ENCODE measurements at places on chromosomes 4 and X. TPM values are rescaled to one million over a fixed set of nuclear protein-coding genes. Genes with fewer than 3 reads are reported as not detected.
A peak's percentile ranks its signal among the peaks of the same experiment; 100 is the strongest.

DNA sequence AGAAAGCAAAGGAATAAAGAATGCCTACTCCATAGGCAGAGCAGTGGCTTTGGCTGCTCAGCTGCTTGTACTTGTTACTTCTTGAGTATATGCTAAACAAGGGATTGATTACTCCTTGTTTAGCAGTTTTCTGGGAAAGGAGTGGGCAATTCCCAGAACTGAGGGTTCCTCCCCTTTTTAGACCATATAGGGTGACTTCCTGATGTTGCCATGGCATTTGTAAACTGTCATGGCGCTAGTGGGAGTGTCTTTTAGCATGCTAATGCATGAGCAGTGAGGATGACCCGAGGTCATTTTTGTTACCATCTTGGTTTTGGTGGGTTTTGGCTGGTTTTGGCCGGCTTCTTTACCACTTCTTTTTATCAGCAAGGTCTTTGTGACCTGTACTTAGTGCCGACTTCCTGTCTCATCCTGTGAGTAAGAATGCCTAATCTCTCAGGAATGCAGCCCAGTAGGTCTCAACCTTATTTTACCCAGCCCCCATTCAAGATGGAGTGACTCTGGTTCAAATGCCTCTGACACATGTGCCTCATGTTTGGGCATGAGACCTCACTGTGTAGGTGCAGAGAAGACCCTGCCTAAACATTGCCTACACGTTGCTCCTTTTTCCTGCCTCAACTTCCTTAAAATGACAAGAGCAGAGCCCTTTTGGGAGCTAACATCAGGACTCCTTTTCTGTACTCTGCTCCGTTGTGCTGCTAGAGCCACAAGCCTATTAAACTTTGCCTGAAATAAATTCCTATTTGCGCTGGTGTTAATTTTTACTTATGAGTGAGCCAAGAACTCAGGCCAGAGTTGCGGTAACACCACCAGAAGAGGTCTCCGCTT, 21.0 kb upstream of the UBA6 start:
- peak; percentile 38 for DNase-seq

DNA sequence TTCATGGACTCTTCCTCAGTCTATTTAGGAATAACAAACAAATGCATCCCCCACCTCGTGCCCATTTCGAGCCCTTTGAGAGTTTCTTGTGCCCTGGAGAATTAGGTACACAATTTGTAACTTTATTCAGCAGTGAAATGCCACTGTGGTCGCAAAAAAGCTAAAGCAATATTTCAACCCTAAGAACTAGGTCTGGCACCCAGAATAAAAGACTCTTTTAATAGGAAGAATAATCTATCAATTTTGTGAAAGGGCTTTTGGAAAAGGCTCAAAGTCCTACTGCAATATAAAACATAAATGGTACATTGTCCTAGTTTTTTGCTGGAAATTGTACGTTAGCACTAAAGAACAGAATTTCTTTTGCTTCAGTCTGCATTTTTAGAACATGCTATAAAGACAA, 304.6 kb upstream of the TENM3 start:
- no peak for DNase-seq

GRCh38 chr4:110616238-110617074, 6.4 kb downstream of the PITX2 start:
- DNase-seq: no peak

The FAM47A gene
- total RNA-seq: not detected

The LUZP4 gene
- not detected for total RNA-seq

GRCh38 chrX:124086411-124086810, 124.9 kb downstream of the STAG2 start:
- no peak for DNase-seq

The NPNT gene
- not detected for total RNA-seq

The EOLA1 gene
- 18.2 TPM for total RNA-seq

The LEF1 gene
- total RNA-seq: 3.0 TPM

The MAGEE2 gene
- not detected for total RNA-seq

DNA sequence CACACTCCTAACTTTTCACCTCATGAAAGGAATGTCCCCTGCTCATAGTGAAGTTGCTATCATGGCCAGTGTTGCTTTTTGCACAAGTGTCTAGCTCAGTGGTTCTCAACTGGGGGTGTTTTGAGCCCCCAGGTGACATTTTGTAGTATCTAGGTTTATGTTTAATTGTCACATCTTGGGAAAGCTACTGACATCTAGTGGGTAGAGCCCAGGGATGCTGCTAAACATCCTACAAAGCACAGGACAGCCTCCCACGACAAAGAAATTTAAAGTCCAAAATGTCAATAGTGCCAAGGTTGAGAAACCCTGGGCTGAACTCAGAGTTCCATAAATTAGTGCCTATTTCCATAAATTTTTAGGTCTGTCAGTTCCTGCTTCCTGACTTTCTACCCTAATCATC, 70.7 kb upstream of the HCCS start:
- DNase-seq: no peak

- DNase-seq: no peak
Measured at GRCh38 chr4:175973027-175973923, 92.4 kb upstream of the WDR17 start.

The MAGED4B gene
- not detected for total RNA-seq

DNA sequence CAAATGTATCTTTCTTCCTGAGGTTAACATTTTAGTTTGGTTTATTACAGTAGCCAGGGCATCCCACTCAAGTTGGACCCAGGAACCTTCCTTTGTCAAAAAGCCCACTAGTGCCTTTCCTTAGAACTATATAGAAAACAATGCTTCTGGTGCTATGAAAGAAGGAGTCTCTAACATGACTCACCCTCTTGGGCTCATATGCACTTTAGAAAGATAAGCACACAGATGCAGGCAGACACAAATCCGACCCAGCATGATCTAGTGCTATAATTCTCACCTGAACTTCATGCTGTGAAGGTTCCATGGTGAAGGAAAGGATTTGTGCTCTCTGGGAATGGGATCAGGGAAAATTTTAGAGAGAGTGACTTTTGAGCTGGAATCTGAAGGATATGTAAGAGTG, 289.4 kb downstream of the ANKRD50 start:
- DNase-seq: no peak

- DNase-seq: no peak
Measured at GRCh38 chr4:160947653-160948052, 1216.1 kb downstream of the FSTL5 start.

GRCh38 chrX:38870361-38870895, 69.2 kb downstream of the MID1IP1 start:
- no peak for DNase-seq

- DNase-seq: no peak
Measured at GRCh38 chr4:88090898-88091297, 67.5 kb downstream of the ABCG2 start.

- no peak for DNase-seq
Measured at GRCh38 chrX:24369816-24370215, 9.4 kb downstream of the SUPT20HL1 start.

- no peak for DNase-seq
Measured at GRCh38 chr4:3475041-3475712, 12.1 kb downstream of the DOK7 start.

GRCh38 chrX:134933911-134934310, 56.9 kb upstream of the SMIM10 start:
- no peak for DNase-seq

- DNase-seq: no peak
Measured at GRCh38 chr4:76571274-76571673, 136.2 kb downstream of the SHROOM3 start.

- DNase-seq: no peak
Measured at GRCh38 chrX:80011522-80011921, 3.0 kb upstream of the TBX22 start.

The ABHD18 gene
- 10.7 TPM for total RNA-seq

DNA sequence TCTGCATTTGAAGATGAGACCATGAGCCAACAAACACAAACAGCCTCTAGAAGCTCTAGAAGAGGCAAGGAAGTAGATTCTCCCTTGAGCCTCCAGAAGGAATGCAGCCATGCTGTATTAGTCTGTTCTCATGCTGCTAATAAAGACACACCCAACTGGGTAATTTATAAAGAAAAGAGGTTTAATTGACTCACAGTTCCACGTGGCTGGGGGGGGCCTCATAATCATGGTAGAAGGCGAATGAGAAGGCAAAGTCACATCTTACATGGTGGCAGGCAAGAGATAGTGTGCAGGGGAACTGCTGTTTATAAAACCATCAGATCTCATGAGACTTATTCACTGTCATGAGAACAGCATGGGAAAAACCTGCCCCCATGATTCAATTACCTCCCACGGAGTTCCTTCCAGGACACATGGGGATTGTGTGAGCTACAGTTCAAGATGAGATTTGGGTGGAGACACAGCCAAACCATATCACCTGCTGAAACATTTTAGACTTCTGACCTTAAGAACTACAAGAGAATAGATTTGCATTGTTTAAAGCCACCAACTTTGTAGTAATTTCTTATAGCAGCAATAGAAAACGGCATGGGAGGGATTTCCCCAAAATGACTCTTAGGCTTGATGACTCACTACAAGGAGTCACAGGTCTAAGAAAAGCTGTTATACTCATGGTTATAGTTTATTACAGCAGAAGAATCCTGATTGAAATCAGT, 284.4 kb upstream of the SFRP2 start:
- peak; percentile 76 for DNase-seq

- peak; percentile 61 for DNase-seq
Measured at GRCh38 chr4:72208421-72209075, 176.7 kb downstream of the NPFFR2 start.

The CTBP1 gene
- total RNA-seq: 133 TPM

DNA sequence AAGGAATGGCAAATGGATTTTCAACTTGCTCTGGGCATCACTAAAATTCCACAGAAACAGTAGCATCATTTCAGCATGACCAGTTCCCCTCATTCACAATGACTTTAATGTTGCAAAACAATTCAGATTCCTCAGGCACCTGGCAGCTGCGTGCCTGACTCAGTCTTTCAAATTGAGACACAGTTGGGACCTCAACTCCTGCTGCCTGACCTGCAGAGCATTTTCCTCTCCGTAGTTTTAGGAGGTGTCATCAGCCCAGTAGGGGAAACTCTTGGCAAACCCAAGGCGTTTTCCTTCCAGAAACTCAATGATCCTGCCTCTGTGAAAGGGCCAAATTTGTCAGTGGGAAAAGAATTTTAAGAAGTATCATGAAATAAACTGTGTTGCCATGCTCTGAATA, 388.9 kb downstream of the SPRY1 start:
- DNase-seq: peak; percentile 83

- DNase-seq: peak; percentile 13
Measured at GRCh38 chr4:86848732-86849619, at the start of gene SLC10A6. SLC10A6 (minus strand) TSS chr4:86849384; CDS start chr4:86849115, 269 bp downstream.

DNA sequence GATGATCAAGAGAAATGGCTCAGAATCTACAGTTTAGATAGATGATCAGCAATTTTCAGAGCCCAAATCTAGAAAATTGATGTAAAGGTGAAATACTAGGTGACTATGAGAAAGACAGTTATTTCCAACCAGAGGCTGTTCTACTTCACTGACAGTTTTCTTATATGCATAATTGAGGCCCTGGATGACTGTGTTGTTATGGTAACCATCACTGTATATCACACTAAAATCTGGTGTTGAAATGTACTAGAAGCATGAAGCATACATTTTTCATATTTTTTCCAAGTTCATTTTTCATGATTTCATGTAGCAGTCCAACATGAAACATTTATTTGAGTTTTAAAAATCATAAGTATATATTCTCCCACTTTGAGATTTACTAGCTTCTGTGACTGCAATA, 87.4 kb downstream of the ATXN3L start:
- no peak for DNase-seq

The ZFP92 gene
- not detected for total RNA-seq

The ABRAXAS1 gene
- total RNA-seq: 7.3 TPM

DNA sequence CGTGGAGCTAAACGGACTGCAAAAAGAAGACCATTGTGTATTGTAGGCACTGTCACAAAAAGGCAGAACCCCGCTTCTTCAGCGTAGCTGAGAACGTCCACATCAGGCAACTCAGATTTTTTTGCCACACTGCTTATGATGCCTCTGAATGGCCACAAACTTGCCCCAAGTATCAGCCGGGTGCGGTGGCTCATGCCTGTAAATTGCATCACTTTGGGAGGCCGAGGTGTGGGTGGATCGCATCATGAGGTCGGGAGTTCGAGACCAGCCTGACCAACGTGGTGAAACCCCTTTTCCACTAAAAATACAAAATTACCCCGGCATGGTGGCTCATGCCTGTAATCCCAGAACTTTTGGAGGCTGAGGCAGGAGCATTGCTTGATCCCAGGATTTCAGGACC, 14.9 kb upstream of the IL3RA start:
- no peak for DNase-seq

The LAMTOR3 gene
- 33.5 TPM for total RNA-seq

DNA sequence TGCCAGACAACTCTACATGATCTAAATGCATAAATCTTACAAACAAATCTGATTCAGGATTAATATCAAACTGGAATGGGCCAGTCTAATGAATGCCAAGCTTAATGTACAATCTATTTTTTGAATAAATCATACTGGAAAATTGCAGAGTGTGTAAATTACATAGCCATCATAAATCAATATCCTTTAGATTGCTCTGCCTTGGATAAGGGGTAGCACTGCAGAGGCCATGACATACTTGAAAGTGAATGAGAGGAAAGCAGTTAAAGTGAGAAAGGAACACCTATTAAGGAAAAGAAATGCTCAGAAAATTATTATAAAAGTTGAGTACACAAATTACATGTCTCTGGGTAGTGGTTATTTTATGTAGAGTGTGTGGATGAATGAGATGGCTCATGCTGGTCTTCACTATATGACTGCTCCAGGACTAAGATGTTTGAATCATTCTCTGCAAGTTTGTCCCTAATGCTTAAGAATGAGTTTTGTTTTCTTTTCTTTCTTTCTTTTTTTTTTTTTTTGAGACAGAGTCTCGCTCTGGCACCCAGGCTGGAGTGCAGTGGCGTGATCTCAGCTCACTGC, 100.2 kb downstream of the ADGRL3 start:
- no peak for DNase-seq

- no peak for DNase-seq
Measured at GRCh38 chr4:58553031-58553430, 1442.8 kb upstream of the IGFBP7 start.

The HOPX gene
- total RNA-seq: not detected

GRCh38 chr4:76783836-76784235, 114.1 kb downstream of the SOWAHB start:
- no peak for DNase-seq

DNA sequence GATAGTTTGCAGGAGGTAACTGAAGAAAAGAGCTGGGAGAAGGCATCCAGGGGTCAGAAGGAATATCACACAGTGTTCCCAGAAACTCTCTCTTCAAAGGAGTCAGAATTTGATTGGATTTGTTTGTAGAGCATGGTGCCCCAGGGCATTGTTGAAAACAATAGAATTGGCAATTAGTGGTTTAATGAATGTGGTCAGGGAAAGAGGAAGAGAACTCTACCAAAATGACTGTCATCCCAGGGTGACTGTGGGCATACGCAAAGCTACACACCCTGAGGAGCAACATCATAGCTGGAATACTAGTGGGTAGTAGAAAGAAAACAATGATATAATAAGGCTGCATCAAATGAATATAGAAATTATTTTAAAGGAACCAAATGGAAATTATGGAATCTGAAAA, 21.5 kb downstream of the TNIP2 start:
- no peak for DNase-seq

GRCh38 chr4:84279678-84280077, 219.4 kb downstream of the NKX6-1 start:
- peak; percentile 20 for DNase-seq

The SMIM10 gene
- not detected for total RNA-seq

GRCh38 chr4:27013012-27013411, 152.4 kb downstream of the STIM2 start:
- no peak for DNase-seq

The MGAT4D gene
- not detected for total RNA-seq

The MAP7D2 gene
- total RNA-seq: 0.19 TPM
